ENCODE measurements at places on chromosomes 2 and 18.

- no peak for DNase-seq
These were observed 96.6 kb upstream of the NRP2 start for GRCh38 chr2:205585449-205586383.

DNA sequence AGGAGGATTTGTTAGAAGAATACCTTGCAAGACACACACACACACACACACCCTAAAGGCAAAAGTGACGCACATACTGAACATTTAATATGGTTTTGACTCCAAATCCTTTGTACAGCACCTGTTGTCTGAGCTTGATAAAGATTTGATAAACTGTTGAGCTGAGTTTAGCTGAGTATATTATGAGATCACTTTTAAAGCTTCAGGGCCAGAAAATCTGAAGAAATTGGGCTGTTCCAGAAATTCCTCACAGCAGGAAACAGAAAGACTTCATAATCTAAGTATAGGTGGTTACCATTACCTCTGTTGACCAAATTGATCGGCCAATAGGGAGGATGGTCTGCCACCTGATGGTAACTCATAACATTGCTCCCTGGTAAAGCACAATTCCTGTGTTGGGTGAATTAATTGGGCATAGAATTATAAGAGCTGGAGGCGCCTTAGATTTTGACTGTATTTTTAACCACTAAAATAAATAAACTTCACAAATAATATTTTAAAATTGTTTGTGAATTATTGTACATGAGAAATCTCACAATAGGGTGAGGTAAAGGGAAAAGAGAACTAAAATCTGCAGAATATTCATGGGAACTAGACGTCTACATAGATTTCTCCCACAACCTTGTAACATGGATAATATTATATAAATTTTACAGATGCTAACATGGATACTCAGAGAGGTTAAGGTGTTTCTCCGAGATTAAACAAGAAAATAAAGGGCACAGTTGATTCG lies 21.8 kb upstream of the RPIA start:
- no peak for DNase-seq

DNA sequence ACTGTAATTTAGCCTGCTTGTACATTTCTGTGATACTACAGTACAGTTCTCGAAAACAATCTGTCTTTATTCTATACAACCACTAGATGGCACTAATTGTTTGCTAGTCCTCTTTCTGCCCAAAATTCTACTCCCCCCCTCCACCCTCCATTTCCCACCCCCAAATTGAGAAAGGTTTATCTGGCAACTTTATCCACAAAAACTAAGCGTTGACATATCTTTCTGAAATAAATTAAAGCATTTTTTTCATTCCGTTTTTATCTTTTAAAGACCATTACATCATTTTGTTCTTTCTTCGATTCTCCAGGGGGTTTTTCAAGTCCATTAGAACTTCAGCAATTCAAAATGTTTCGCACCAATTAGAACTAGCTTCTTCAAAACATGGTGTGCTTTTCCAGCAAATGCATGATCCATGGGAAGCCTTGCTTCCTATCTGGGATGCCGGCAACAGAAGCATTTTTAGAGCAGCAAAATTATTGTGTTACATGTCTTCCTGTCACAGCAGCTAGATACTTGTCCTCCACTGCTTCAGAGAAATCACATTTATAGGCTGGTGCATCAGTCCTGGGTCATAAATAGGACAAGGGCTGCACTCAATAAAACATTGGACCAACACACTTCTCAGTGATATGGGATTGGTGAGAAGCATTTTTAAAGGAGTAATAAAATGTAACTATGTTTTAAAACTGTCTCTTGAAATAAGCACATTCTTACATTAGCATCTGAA lies 241.3 kb downstream of the PAX3 start:
- DNase-seq, result no peak

GRCh38 chr2:111919794-111920608 lies 21.6 kb downstream of the MERTK start:
- no peak for DNase-seq

GRCh38 chr2:187525163-187525900 lies 28.9 kb downstream of the TFPI start:
- no peak for DNase-seq

- DNase-seq, result no peak
These were observed 142.3 kb downstream of the ACOXL start for GRCh38 chr2:110874453-110875383.

- no peak for DNase-seq
These were observed 835.3 kb downstream of the EPHA4 start for GRCh38 chr2:220736778-220737177.
